ENCODE measurements at places on chromosomes 16 and 17.

- DNase-seq = peak; percentile 9
Observed at GRCh38 chr16:10093576-10093975, 88.7 kb downstream of the GRIN2A start.

DNA sequence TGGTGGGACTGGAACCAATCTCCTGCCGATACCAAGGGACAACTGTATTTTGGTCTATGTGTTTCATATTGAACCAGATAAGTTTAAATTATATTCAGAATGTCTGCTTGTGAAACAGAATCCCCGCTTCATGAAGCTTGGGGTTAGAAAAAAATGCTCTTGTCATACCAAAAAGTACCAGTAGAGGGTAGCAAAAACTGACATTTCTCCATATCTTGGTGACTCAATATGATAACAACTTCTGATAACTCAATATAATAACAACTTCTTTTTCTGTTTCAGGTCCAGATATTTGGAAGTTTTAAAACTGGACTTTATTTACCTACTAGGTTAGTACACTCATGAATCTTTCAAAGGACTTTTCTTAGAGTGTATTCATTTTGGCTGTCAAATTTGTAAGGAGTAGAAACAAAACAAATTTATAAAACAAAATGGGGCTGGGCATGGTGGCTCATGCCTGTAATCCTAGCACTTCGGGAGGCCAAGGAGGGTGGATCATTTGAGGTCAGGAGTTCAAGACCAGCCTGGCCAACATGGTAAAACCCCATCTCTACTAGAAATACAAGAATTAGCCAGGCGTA is 52.3 kb upstream of the ADCY7 start:
- peak; percentile 81 for DNase-seq

GRCh38 chr16:65684230-65684629 is 562.4 kb upstream of the CDH11 start:
- peak; percentile 1 for DNase-seq

- DNase-seq = peak; percentile 96
Observed at GRCh38 chr17:42414704-42415409, 8.2 kb downstream of the CAVIN1 start.

GRCh38 chr16:65889533-65889966 is 476.9 kb upstream of the CDH5 start:
- no peak for DNase-seq

GRCh38 chr17:32103476-32104113 is 38.7 kb upstream of the RHOT1 start:
- DNase-seq = no peak

- DNase-seq = no peak
Observed at GRCh38 chr16:67544329-67544841, 15.8 kb downstream of the RIPOR1 start.

DNA sequence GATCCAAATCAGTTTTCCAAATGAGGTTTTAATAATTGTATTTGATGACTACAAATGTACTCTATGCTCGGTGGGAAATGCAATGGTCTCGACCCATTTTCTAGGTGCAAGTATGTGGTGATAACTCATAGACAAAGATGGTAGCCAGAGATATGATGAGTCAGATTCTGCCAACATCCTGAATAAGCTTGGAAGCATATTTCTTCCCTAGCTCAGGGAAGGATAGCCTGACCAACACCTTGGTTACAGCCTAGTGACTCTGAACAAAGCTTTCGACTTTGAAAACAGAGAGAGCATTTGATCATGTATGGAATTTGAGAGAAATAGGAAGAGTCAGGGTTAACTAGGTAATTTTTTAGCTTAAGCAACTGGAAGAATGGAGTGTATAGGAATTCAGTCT is 128.3 kb upstream of the MYOCD start:
- DNase-seq = no peak

DNA sequence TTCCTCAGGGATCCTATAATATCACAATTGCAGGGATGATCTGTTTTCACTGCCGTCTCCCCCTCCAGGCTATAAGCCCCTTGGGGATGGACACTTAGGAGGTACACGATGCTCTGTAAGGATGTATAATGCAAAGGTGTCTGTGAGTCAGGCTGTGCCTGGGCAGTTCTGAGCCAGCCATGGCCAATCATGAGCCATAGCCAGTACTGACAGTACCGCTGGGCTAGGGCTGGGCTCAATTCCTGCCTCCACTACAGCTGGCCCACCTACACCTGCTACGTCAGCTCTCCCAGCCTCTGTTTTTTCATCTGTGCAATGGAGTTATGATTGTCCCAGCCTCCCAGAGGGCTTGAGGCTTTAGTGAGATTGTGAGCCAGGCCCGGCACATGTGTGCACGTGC is 2.8 kb upstream of the WNT9B start:
- DNase-seq = no peak

DNA sequence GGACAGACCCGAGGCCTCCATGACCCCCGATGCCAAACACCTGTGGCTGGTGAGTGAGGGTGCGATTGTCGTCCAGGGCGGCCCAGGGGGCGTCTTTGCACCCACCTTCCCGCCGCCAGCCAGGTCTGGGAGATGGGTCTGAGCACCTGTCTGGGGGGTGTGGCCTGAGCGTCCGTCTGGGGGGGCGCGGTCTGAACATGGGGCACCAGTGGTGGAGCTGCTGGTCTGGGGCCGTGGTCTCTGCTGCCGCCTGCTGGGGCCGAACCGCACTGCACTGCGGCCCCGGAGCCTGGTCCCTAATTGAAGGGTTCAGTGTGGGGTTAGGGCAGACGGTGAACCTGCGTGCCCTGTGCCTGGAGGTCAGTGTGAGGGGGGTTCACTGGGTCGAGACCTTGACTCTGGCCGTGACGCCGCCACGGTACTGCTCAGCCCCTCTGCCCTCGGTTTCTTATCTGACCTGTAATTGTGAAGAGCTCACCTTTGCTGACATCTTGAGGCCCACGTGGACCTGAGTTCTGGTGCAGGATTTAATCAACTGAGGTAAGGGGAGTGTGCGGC is 12.6 kb upstream of the TCF25 start:
- peak; percentile 76 for DNase-seq

DNA sequence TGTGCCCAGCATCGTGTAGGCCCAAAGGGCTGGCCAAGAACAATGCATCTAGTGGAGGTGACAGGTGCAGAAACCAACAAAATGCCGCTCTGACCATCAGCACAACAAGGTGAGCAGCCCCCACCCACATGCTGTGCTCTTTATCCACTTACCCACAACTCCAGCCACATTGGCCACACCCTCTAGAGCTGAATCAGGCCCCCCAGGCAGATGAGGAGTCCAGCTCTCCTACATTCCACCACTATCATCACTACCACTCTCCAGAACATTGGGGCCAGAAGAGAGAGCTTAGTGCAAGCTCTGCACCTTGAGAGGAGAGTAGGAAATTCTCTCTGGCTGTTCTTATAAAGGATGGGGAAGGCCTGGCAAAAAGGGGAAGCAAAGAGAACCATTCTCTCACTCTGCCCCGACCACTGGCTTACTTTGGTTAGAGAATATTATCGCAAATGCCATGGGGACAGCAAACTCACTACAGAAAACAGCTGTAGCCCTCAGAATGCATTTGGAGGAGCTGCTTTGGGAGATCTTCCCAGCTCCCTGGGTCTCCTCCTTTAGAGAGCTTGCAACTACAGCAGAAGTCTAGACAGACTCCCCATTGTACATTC is 75.0 kb downstream of the TMEM132E start:
- peak; percentile 3 for DNase-seq

Data from KBM-7 (cell line).